ENCODE measurements at places on chromosomes 16 and 17.

- no peak for DNase-seq
Observed at GRCh38 chr17:80063830-80064585, 27.6 kb downstream of the CCDC40 start.

GRCh38 chr16:72247821-72248253 is 75.9 kb upstream of the PMFBP1 start:
- no peak for DNase-seq

GRCh38 chr16:4011225-4011939 is 104.9 kb downstream of the ADCY9 start:
- DNase-seq, result no peak

GRCh38 chr17:41613277-41614082 is 913 bp upstream of the KRT16 start:
- no peak for DNase-seq

DNA sequence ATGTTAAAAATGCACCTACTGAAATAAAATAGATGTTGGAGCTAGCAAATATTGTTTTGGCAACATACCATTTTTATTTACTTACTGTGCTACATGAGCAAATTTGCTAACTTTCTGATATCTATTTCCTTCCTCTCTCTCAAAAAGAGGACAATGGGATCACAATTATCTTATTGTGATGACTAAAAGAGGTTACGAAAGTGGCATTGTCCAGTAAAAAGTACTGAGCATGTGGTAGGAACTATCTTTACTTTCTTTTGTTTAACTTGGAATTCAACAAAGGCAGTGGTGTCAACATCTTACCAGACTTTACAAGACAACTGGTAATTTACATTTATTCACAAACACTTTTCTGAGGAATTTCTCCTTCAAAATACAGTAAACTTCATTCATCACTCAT is 1542.6 kb upstream of the CDH8 start:
- DNase-seq, result no peak

DNA sequence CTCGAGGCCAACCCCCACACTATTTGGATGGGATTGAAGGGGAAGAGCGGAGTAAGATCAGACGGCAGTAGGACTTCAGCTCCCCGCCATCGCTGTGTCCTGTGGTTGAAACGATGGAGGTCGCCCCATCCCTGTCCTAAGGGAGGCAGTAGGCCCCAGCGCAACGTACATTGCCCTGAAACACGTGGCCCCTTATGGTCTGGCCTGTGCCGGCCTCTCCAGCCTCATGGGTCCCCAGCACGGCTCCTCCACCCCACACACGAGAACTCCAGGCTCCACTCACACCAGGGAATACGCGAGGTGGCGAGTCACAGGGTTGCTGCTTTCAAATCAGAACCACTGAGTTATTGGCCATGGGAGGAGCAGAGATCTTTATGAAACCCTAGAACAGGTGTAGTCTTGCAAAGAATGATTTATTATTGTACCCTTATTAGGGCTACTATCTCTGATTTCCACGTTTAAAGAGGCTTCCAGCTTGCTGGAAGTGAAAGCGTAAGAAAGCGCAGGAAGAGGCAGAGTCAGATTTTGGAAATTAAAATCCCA is 669 bp upstream of the DCTPP1 start:
- no peak for DNase-seq

GRCh38 chr17:67779098-67779672 is 46.1 kb upstream of the BPTF start:
- DNase-seq, result peak; percentile 51

DNA sequence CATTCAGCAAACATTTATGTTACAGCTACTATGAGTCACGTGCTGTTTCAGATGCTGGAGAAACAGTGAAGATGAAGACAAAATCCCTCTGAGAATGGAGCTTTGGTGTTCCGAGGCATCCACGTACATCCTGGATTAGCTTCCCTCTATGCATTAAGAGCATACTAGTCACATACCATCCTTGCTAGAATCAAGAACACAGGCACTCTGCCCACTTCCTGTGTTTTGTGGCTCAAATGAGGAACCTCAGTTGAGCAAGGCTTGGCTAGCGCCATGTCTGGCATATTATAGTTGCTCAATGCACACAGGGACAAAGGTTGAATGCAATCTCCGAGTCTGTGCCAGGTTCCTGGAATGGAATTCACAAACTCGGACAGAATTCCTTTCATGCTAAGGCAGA is 297.5 kb downstream of the XYLT1 start:
- no peak for DNase-seq

- no peak for DNase-seq
Observed at GRCh38 chr17:47735139-47735464, 2.1 kb downstream of the TBX21 start.

DNA sequence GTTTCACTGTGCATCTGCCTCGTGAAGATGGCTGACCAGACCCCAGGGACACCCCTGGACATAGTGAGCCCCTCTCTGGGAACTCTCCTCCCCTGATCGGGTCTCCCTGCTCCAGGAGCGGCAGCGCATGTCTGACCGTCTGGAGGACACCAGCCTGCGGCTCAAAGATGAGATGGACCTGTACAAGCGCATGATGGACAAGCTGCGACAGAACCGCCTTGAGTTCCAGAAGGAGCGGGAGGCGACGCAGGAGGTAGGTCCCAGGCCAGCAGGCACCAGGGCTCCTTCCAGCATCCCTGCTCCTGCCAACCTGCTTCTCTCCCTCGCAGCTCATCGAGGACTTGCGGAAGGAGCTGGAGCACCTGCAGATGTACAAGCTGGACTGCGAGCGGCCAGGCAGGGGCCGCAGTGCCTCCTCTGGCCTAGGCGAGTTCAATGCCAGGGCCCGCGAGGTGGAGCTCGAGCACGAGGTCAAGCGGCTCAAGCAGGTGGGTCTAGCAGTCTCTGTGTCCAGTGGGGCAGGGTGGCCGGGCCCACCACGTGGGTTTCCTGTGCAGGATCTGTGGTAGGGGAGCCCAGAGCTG is 136.9 kb downstream of the RAB11FIP4 start:
- DNase-seq, result no peak

- DNase-seq, result no peak
Observed at GRCh38 chr17:75959051-75959838, 18.4 kb upstream of the FBF1 start.

- DNase-seq, result no peak
Observed at GRCh38 chr17:9007052-9007714, 14.1 kb upstream of the NTN1 start.

GRCh38 chr16:3454631-3455147 is 11.2 kb downstream of the NAA60 start:
- DNase-seq, result peak; percentile 7

DNA sequence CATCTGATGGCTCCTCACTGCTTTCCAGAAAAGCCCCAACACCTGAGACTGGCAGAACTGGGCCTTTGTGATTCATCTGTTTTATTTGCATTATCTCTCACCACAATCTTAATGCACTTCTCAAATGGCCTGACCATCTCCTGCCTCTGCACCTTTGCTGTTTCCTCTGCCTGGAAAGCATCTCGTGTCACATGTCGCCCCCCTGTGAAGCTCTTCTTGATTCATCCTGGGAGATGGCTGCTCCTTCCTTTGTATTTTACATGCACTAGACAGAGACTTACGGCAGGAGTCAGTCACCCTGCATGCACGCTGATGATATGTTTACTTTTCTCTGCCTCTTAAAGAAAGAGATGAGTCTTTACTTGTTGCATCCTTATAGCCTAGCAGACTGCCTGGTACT is 30.0 kb downstream of the HNF1B start:
- no peak for DNase-seq

All from activated naive CD4-positive, alpha-beta T cell treated with anti-CD3 and anti-CD28 coated beads, Interleukin-2, amount 10 ng/mL, durations not matched to agents 7 days and 5 days (primary cell).